Globus pallidus (tissue), 1 donor: ENCODE measurements at places on chromosomes 5 and 9.

- no peak for DNase-seq
These were observed 56.7 kb upstream of the CTNNA1 start for GRCh38 chr5:138696501-138696900.

DNA sequence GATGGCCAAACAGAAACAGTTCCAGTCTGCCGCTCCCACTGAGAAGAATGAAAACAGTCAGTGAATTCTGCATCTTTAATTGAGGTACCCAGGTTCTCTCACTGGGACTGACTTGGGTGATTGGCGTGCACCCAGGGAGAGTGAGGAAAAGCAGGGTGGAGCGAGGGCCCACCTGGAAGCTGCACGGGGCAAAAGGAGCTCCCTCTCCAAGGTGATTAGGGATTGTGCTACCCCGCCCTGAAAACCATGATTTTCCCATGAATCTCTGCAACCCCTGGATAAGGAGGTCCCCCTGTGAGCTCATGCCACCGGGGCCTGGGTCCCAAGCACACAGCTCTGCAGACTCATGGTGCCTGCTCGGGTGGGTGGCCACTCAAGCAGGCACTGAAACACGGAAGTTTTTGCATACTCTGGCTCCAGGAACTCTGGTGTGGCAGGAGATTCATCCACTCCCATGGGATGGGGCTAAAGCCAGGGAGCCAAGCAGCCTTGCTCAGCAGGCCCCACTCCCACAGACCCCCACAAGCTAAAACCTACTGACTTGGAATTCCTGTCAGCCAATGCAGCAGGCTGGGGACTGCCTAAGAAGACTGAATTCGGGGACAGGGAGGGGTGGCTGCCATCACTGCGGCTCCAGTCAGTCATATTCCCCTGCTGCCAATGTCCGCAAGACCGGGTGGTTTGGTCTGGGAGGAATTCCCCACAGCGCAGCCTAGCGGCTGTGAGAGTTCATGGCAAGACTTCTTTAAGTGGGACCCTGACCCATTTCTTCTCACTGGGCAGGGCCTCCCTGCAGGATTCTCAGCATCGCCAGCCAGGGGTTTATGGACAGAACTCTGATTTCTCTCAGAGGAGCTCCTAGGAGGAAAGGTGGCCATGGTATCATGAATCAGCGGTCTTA lies 652.2 kb upstream of the RGMB start:
- no peak for DNase-seq

GRCh38 chr9:122346478-122347347 lies 24.1 kb upstream of the PTGS1 start:
- no peak for DNase-seq

GRCh38 chr9:16870596-16871335 lies at the start of gene BNC2:
BNC2 (minus strand) TSS chr9:16870670; CDS start chr9:16870648, 22 bp downstream.
- DNase-seq = peak; percentile 27

DNA sequence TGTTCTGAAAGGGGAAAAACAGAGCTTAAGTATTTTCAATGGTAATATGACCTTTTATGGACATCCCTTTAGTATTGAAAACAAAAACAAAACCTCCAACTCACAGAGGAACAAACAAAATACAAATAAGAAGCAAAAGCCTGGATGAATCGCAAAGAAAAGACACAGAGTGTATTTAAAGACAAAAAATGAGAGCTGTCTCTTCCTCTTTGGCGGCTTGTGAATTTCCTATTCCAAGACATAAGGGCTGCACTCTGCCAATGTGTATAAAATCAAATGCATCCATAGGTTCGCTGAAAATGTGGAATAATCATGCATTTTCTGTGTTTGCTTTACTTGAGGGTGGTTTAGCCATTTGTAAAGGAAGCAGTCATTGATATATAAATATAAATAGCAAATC lies 739.3 kb upstream of the ZNF608 start:
- DNase-seq = no peak
